ENCODE measurements at places on chromosomes 1 and 21. TPM values are rescaled to one million over a fixed set of nuclear protein-coding genes. Genes with fewer than 3 reads are reported as not detected.

The PRAMEF7 gene
- total RNA-seq: not detected

The AURKAIP1 gene
- 250 TPM for total RNA-seq

The PTGS2 gene
- 0.38 TPM for total RNA-seq

The AUNIP gene
- total RNA-seq: 1.1 TPM

The CLCA2 gene
- total RNA-seq: not detected

The GPR25 gene
- total RNA-seq: 0.33 TPM

The VHLL gene
- total RNA-seq: not detected

The PADI2 gene
- 9.3 TPM for total RNA-seq

The ANKRD65 gene
- total RNA-seq: 1.5 TPM

The FOXE3 gene
- total RNA-seq: not detected

The OR2T2 gene
- total RNA-seq: not detected

The MTX1 gene
- total RNA-seq: 146 TPM

The PRAMEF2 gene
- not detected for total RNA-seq

The NPR1 gene
- total RNA-seq: 4.7 TPM

The RSPH1 gene
- not detected for total RNA-seq

The GJA4 gene
- not detected for total RNA-seq

The SYT2 gene
- total RNA-seq: under 0.01 TPM

The TRAF5 gene
- total RNA-seq: 6.5 TPM

The KCNT2 gene
- 1.1 TPM for total RNA-seq

The FMN2 gene
- total RNA-seq: 3.3 TPM

The CIART gene
- total RNA-seq: 0.81 TPM

The PDZK1 gene
- 11.3 TPM for total RNA-seq

The TFAP2E gene
- 0.33 TPM for total RNA-seq

The LAMC2 gene
- total RNA-seq: 43.6 TPM

The CD1E gene
- total RNA-seq: not detected

The PTPRC gene
- not detected for total RNA-seq

The RUNX1 gene
- total RNA-seq: 28.4 TPM

The PPIH gene
- 57.4 TPM for total RNA-seq

The SYPL2 gene
- total RNA-seq: not detected

The FCGR2B gene
- total RNA-seq: not detected

The MYOG gene
- total RNA-seq: not detected

The HPCAL4 gene
- total RNA-seq: not detected

The RAD54L gene
- 16.0 TPM for total RNA-seq

The SH2D1B gene
- not detected for total RNA-seq

The PDC gene
- not detected for total RNA-seq

The FAM89A gene
- 7.9 TPM for total RNA-seq

The ZFP69B gene
- 2.6 TPM for total RNA-seq

The IL19 gene
- not detected for total RNA-seq

The GPR37L1 gene
- total RNA-seq: not detected

The TNFSF4 gene
- 4.6 TPM for total RNA-seq

The OLIG2 gene
- not detected for total RNA-seq

The KMO gene
- total RNA-seq: 0.33 TPM

The TMEM69 gene
- 28.4 TPM for total RNA-seq

The CFHR3 gene
- total RNA-seq: not detected

The PTPN14 gene
- 84.6 TPM for total RNA-seq

The S100A2 gene
- 21.7 TPM for total RNA-seq

The RAVER2 gene
- 10.0 TPM for total RNA-seq

The SPRR3 gene
- not detected for total RNA-seq

The AGMAT gene
- total RNA-seq: 1.4 TPM

The STUM gene
- total RNA-seq: not detected

All from mesangial cell (primary cell).